ENCODE measurements at places on chromosomes 5 and 9.

DNA sequence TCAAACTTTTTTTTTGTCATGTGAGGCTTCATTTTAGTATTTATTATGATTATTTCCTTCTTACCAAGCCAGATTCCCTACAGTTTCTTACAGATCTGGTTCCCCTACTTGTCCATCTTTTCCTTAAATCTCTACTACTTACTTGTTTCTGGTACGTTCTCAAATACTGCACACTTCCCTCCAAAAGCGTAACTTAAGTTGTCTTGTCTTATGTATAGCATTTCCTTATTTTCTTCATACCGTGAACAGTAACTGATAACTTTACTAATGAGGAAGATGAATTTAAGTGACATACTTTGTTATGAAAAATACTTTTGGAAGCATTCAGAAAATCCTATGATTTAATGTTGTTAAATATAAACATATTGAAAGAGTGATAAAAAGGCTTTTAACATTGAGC, 67.3 kb downstream of the PARP8 start:
- no peak for DNase-seq

GRCh38 chr9:101317735-101318134, 67.1 kb downstream of the BAAT start:
- no peak for DNase-seq

DNA sequence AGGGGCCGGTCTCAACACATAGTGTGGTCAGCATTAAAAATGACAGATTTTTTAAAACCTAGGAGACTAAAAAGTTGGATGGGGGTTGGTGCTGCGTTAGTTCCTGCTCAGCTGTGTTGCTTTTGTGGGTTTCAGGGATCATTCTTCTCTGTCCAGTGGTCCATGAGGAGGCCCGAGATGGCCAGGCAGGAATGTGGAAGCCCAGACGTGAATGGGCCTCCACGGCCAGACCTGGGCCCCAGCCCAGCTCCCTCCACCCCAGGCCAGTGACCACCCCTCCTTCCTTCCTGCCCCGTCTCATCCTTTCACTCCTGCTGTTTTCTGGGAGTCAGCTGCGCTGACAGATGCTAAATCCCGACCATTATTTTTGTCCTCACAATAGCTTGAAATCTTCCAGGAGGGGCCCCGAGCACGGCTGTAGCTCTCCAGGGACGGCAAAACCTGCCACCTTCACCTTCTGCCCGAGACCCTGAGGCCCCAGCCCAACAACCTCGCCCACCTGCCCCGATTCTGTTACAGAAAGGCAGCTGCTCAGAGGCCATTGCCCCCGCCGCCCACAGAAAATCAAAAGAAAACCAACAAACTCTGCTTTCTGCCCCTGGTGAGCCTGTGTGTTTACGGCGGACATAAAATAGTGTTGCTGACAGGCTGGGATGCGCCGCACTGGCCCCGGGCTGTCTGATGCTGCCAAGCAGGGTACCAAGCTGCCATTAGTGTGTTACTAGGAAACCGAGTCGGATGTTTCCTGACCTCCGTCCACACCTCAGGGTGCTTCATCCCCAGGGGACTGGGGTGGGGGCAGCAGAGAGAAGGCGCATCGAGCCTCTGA, 83.7 kb upstream of the SARDH start:
- no peak for DNase-seq

- no peak for DNase-seq
These were observed 114.7 kb downstream of the SNX18 start for GRCh38 chr5:54632131-54632701.

- no peak for DNase-seq
These were observed 7.8 kb downstream of the ENG start for GRCh38 chr9:127846443-127847177.

GRCh38 chr9:96293498-96294158, 8.3 kb downstream of the HSD17B3 start:
- DNase-seq: no peak

- no peak for DNase-seq
These were observed 323.9 kb upstream of the PTGER4 start for GRCh38 chr5:40355846-40356245.

GRCh38 chr9:8727191-8727590, 927.6 kb upstream of the DMAC1 start:
- no peak for DNase-seq

DNA sequence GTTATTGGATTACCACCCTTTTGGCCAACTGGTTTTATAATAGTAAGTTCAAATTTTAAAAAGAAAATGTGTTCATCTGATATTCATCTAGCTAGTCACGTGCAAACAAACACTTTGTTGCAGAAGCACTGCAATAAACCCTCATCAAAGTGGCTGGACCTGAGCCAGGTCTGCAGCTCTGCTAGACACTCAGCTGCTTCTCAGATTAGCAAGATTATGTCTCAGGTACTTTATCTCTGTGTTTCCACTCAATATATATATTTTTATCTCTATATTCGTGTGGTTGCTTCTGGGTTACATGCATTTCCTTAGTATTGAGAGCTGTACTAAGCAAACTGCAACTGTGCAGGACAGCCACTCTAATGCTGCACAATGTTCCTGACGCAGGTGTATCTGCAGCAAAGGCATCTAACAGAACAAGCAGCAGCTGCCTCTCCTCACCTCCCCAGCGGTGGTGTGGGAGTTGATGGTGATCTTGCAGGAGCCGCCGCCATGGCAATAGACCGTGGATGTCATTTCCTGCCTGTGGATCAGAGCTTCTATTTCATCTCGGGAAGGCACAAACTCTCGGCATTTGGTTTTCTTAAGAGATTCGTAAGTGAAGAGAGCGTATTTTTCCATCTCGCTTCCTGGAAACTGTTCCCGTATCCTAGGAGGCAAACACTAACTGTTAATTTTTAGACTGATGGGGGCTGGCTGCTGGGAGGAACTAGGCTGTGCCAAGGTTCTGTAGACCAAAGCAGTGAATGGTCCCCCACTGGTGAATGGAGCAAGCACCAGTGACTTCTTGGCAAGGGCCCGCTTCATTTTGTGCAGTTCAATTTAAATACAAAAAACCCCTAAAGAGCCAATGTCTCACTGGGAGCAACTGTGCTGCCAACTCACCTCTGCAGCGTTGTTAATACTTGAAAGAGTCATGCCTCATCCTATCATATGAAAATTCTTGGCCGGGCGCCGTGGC, 56.7 kb upstream of the RETREG1 start:
- DNase-seq: no peak

DNA sequence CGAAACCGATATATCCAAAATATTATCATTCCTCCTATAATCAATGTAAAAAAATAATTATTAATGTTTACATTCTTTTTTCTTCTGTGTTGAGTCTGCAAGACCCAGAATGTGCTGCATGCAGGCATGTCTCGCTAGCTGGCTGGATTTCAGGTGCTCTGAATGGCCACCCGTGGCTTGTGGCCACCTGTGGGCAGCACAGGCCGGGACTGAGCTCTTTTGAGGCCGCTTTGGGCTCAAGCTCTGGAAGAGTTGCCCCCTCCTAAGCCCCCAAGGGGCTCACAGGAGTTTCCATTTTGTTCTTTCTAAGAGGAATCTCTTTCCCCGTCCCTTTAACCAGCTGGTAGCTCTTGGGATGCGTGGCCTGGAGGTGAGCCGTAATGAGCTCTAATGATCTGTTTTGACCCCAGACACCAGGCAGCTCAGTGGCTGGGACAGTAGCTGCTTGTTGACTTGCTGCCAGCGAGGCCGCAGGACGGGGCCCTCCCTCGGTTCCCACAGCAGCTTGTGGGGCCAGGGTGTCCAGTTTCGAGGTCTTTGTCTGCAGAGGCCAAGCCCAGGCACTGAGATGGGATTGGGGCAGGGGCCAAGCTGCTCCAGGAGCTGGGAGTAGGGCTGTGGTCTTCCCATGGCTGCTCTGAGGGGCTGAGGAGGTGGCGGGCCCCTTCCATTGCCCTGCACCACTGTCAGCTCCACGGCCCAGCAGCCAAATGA, 20.8 kb downstream of the ASS1 start:
- DNase-seq: no peak

GRCh38 chr9:4299005-4299795, 668 bp downstream of the GLIS3 start:
- DNase-seq: peak; percentile 33

DNA sequence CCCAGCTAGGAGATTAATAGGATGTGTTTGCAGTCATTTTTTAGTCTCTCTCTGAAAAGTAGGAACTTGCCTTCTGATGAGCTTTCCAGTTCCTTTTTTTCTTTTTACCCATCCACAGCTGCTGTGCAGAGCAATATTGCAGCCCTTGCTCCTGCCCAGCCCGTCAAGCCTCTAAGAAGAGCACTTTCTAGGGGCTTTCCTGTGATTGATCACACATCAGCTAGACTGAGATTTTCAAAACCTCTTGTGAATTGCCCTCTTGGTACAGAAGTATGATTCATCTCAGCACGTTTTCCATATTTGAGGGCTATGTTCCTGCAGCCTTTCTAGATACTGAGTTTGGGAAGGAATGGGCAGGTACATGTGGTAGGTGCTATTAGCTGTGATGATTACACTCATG, 93.9 kb downstream of the GALNT10 start:
- peak; percentile 3 for DNase-seq

- DNase-seq: no peak
These were observed 5.5 kb downstream of the C7 start for GRCh38 chr5:40914835-40915234.

- DNase-seq: no peak
These were observed 32.3 kb upstream of the CSF1R start for GRCh38 chr5:150118561-150119229.

GRCh38 chr5:121731377-121731776, 120.3 kb upstream of the FTMT start:
- no peak for DNase-seq

DNA sequence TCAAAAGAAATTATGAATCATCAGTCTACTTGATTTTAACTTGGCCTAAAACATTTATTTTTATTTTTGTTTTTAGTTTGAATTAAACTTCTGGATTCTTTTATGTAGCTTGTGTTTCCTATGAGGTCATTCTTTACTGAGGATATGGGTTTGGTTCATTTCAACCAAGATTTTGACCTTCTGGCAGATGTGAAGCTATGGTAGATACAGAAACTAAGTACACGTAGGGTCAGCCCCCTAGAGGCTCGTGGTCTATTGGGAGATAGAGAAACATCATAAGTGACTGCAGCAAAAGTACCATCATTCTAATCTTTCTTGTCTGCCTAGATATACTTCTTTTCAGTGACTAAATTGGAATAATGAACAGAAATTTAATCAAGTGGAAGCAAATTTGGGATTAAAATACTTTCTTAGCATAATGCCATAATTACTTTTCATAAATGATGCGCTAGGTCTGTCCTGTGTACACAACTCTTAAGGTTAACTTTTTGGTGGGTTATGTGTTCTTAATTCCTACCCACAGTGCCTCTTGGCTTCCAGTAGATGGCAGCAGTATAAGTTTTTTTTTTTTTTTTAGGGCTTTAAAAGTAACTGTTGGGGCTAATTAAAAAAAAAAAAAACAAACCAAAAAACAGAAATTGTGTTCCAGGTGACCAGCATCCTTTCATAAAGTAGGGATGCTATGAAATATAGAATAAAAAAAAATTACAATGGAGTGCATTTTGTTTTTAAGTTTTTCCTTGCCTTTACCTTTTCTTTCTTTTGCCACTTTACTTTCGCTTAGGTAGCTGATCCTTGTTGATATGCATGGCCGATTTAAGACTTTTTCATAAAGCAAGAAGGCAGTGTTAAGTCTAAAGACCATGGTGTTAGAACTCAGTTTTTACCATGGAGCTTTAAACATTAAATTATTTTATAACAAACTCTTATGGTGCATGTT, 49.9 kb downstream of the LRRTM2 start:
- DNase-seq: peak; percentile 19

GRCh38 chr5:36360307-36360706, 58.6 kb upstream of the RANBP3L start:
- peak; percentile 9 for DNase-seq

DNA sequence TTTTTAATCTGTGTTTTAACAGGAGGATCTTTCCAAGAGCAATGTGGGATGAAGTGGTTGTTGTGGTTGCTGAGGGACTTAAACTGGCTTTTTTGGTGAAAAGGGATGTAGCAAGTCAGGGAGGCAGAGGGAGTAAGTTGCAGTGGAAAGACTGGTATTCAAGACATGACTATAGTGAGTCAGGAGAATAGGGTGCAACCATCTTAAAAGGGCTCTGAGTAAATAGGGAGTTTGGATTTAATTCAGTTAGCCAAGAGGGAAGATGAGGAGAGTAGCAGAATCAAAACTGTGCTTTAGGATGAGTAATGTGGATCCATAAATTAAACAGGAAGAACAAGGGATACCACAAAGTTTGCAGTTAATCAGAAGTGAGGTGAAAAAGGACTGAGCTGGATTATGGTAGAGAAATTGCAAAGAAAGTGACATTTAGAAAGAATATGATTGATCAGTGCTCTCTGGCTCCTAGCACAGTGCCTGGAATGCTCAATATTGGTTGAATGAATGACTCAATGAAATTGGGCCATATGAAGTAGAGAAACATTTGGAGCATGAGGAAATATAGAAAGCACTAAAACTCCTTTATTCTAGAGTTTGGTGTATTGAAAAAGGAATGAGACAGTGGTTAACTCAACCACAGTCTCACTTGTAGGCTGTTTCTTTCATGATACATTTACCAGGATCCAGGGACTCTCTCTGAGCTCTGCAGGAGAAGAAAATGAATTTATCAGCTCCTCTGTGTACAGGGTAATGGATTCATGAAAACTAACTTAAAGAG, 5.1 kb downstream of the POLR3G start:
- no peak for DNase-seq

DNA sequence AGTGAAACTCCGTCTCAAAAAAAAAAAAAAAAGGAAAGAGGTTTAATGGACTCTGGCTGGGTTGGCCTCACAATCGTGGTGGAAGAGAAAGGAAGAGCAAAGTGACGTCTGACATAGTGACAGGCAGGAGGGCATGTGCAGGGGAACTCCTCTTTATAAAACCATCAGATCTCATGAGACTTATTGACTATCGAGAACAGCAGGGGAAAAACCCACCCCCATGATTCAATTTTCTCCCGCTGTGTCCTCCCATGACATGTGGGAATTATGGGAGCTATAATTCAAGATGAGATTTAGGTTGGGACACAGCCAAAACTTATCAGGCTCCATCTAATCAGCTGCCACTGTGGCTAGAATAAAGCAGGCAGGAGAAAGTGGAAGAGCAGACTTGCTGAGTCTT, 610.4 kb upstream of the NUDT12 start:
- DNase-seq: no peak

DNA sequence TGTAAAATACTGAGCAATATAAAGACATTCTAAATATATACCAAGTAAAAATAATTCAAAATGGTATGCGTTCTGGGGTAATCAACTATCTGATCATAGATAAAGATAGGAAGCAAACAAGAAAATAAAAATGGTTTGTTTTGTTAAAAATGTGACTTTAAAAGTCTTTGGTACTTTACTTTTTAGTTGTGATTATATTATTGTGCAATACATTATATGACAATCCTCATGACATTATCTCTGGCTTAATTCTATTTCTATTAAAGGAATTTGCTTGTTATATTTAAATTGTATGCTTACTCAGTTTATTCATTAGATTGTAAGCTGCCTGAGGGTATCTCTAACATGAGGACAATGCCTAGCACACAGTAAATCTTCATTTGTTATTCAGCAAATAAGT, 477.9 kb downstream of the TMEM38B start:
- DNase-seq: no peak

- DNase-seq: no peak
These were observed 306.7 kb downstream of the PDE4D start for GRCh38 chr5:59586841-59587240.

- DNase-seq: peak; percentile 18
These were observed 143.4 kb upstream of the OTULINL start for GRCh38 chr5:14438195-14438606.

GRCh38 chr5:11873587-11873986, 30.7 kb downstream of the CTNND2 start:
- DNase-seq: no peak

- no peak for DNase-seq
These were observed 107.8 kb upstream of the GAS1 start for GRCh38 chr9:87054999-87055686.

- DNase-seq: no peak
These were observed 16.8 kb downstream of the AFAP1L1 start for GRCh38 chr5:149288436-149288835.

All from activated CD4-positive, alpha-beta T cell treated with anti-CD3 and anti-CD28 coated beads, Interleukin-2, Interleukin-6, amounts not matched to agents 100 ng/mL and 50 ng/mL, durations not matched to agents 16 hours and 8 hours (primary cell).